ENCODE measurements at places on chromosomes 1 and 21. TPM values are rescaled to one million over a fixed set of nuclear protein-coding genes. Genes with fewer than 3 reads are reported as not detected.

Gene IGSF5
- total RNA-seq, result not detected

Gene ZSCAN20
- total RNA-seq, result 2.6 TPM

Gene FAM3B
- not detected for total RNA-seq

Gene PDE4B
- 40.0 TPM for total RNA-seq

Gene SGIP1
- not detected for total RNA-seq

Gene CDCA8
- total RNA-seq, result 67.0 TPM

Gene CD5L
- total RNA-seq, result not detected

Gene RASSF5
- total RNA-seq, result 211 TPM

Gene CELA3A
- total RNA-seq, result not detected

Gene GPATCH3
- 17.3 TPM for total RNA-seq

Gene OMA1
- total RNA-seq, result 32.0 TPM

Gene ZBTB37
- total RNA-seq, result 16.2 TPM

Gene PODN
- 0.14 TPM for total RNA-seq

Gene CCDC185
- not detected for total RNA-seq

Gene CELF3
- total RNA-seq, result not detected

Gene MPL
- not detected for total RNA-seq

Gene TEDDM1
- total RNA-seq, result not detected

Gene HSD3B1
- total RNA-seq, result not detected

Gene LIN28A
- not detected for total RNA-seq

Gene CLDN14
- total RNA-seq, result not detected

Gene NBPF10
- total RNA-seq, result 1.5 TPM

Gene CYP4A22
- total RNA-seq, result not detected

Gene ADORA1
- not detected for total RNA-seq

Gene PLA2G2F
- total RNA-seq, result not detected

Gene RALGPS2
- 6.2 TPM for total RNA-seq

Gene E2F2
- total RNA-seq, result 44.2 TPM

Gene CDC42BPA
- total RNA-seq, result 0.91 TPM

Gene SON
- 357 TPM for total RNA-seq

Gene SPATA17
- total RNA-seq, result not detected

Gene BCAN
- not detected for total RNA-seq

Gene CSF1
- 45.1 TPM for total RNA-seq

Gene C1orf21
- total RNA-seq, result 12.9 TPM

Gene DNM3
- 2.0 TPM for total RNA-seq

Gene CHIT1
- 1.0 TPM for total RNA-seq

Gene CACNA1E
- total RNA-seq, result not detected

Gene STMN1
- total RNA-seq, result 575 TPM

Gene NCF2
- total RNA-seq, result 8.0 TPM

Gene GBP6
- total RNA-seq, result 0.47 TPM

Gene PLD5
- total RNA-seq, result not detected

Gene AK2
- total RNA-seq, result 197 TPM

Gene ORC1
- 25.6 TPM for total RNA-seq

Gene FAM177B
- not detected for total RNA-seq

Gene BTG2
- 90.3 TPM for total RNA-seq

Gene RGS4
- not detected for total RNA-seq

Gene TMEM61
- not detected for total RNA-seq

Gene DMRTA2
- not detected for total RNA-seq

Gene NCAM2
- total RNA-seq, result not detected

Gene SLC6A9
- total RNA-seq, result 3.0 TPM

Gene CLCA4
- total RNA-seq, result not detected

Gene HLX
- total RNA-seq, result 0.43 TPM

Gene OR2T35
- not detected for total RNA-seq

Gene SHCBP1L
- total RNA-seq, result not detected

Gene NR0B2
- total RNA-seq, result not detected

All from activated naive CD8-positive, alpha-beta T cell treated with anti-CD3 and anti-CD28 coated beads, Interleukin-2, amount 10 ng/mL, durations not matched to agents 7 days and 5 days (primary cell).